NCI-H146 (cell line): ENCODE measurements at places on chromosomes 6 and 20.
A peak's percentile ranks its signal among the peaks of the same experiment; 100 is the strongest.

DNA sequence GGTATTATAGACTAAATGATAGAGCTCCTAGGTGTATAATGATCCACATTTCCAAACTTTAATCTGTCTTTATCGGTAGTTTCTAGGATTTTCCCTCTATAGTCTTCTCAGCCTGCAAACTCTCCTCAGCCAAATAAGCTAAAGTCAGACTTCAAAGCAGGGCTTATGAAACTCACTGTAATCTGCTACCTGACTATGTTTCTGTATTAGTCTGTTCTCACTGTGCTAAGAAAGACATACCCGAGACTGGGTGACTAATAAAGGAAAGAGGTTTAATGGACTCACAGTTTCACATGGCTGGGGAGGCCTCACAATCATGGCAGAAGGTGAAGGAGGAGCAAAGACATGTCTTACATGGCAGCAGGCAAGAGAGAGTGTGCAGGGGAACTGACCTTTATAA is 928.7 kb upstream of the ADGRB3 start:
- DNase-seq = no peak

DNA sequence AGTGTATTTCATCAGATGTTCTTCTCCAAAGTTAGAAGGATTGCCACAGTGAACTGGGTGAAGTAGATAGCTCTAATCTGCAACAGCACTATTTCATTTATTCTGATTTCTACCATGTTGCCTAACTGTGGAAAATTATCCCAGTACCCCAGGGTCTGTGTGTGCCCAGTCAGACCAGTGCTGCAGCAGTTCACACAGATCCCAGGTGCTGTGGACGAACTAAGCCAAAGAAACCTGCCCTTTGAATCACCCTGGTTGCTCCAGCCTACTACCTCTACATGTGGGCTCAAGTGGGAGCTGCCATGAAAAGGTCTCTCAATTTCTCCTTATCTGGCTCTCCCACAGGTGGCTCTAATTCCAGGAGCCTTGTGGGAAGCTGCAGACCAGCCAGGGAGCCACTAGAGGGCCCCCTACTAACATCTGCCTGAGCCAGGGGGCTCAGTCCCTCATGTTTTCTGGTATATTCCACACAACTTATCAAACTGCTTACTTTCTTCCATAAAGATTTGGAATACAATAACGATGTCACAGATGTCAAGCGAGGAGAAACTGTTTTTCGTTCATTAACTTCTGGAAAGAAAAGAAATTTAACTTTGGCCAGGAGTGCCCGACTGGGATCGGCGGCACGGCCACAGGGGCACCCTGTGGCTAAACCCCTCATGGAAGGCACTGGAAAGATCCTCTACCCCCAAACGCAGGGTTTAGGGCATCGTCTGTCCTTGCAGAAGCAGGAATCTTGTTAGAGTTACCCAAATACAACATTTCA is 31.6 kb upstream of the LY86 start:
- DNase-seq = peak; percentile 11

DNA sequence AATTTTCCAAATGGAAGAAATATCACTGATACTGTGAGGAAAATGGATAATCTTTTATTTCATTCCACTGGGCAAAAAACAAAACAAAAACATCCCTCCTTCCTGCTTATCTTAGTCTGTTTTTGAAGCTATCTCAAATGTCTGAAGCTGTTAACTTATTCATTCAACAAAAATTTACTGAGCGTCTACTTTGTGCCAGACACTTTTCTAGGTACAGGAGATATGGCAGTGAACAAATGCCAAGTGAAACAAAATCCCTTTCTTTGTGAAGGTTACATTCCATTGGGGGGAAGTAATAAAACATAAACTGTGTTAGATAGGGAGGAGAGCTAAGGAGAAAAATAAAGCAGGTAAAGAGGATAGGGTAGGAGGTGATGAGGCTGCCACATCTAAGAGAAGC is 47.5 kb downstream of the TNFRSF21 start:
- DNase-seq = no peak

- DNase-seq = no peak
Observed at GRCh38 chr20:44646641-44647274, 4.7 kb downstream of the ADA start.

- no peak for DNase-seq
Observed at GRCh38 chr20:44087857-44088120, 99.2 kb downstream of the JPH2 start.

- DNase-seq = no peak
Observed at GRCh38 chr6:88548891-88549505, 382.9 kb upstream of the CNR1 start.

GRCh38 chr6:40912158-40912946 is 126.7 kb downstream of the UNC5CL start:
- peak; percentile 83 for DNase-seq

DNA sequence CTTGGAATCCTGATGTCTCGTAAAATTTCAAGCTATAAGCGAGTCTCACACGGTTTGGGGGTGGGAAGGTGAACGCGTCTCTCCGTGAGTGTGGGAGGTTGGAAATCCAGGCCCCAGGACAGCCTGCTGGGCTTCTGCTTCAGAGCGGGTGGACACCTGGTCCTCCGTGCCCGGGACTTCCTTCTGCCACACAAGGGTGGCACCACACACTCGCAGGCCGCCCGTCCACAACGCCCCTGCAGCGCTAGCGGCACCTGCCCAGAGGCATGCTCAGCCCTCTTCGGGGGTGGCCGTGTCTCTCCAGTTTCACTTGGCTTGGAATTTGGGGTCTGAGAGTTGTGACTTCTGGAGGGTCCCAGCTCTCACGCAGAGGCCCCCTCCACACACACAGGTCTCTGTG is 151.9 kb downstream of the PHACTR3 start:
- no peak for DNase-seq

DNA sequence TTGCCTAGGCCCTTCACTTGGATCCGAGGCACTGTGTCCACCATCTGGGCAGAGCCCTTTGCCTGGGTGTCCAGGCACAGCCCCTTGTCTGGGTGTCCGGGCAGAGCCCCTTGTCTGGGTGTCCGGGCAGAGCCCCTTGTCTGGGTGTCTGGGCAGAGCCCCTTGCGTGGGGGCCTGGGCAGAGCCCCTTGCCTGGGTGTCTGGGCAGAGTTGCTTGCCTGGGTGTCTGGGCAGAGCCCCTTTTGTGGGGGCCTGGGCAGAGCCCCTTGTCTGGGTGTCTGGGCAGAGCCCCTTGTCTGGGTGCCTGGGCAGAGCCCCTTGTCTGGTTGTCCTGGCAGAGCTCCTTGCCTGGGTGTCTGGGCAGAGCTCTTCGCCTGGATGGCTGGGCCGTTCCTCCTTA is 443.4 kb upstream of the CDH4 start:
- no peak for DNase-seq

GRCh38 chr6:33739571-33739970 is 7.1 kb downstream of the IP6K3 start:
- DNase-seq = no peak

- no peak for DNase-seq
Observed at GRCh38 chr6:142984386-142984785, 39.4 kb upstream of the HIVEP2 start.

DNA sequence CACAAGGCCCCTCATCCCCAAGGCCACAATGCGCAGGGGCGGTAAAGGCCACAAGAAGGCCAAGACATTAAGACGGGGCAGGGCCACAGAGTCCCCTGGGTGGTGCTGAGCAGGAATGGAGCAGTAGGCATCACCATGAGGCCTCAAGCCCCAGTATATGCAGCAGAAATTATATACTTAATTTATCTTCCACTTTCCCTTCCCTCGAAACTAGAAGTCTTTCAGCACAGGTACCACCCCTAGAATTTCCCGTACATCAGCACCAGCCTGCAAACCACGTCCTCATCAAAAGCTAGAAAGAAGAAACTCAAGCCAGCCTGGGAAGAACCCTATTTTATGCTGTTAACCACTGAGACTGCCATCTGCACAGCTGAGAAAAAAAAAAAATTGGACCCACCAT is 89.4 kb downstream of the PLG start:
- DNase-seq = no peak

GRCh38 chr6:21050935-21051334 is 516.7 kb downstream of the CDKAL1 start:
- no peak for DNase-seq

DNA sequence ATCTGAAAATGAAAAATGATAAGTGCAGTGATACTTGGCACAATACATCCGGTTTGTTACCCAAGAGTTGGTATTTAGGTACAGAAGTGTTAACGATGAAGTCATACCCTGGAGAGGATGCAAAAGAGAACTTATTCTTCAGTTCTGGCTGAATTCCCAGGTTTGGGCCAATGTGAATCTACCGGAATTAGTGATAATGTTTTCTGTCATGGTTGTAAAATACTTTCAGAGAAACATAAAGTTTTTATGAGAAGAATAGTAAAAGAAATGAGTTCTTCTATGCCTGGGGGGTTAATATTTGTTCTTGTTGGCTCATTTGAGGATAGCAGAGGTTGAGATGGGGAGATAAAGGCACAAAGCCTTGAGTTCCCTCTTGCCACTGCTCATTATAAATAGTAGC is 509.9 kb upstream of the POU3F2 start:
- DNase-seq = no peak

GRCh38 chr6:128963561-128963960 is 80.6 kb downstream of the LAMA2 start:
- no peak for DNase-seq

DNA sequence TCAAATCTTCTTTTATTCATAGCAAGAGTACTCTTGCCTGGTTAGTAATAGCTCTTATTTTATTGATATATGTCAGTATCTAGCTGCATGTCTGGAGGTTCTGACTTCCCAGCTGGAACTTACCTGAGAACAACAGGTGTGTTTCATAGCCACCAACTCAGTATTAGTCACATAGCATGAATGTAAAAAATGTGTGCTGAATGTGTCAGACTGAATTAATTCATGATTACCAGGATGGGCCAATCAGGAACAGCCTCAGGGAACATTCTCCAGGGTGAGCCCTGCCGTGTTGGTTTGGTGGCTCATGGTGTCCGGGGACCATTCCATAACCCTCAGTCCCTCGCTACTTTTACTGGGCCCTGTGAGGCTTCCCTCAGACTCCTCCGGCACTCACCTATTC is 99.7 kb downstream of the TULP4 start:
- no peak for DNase-seq

DNA sequence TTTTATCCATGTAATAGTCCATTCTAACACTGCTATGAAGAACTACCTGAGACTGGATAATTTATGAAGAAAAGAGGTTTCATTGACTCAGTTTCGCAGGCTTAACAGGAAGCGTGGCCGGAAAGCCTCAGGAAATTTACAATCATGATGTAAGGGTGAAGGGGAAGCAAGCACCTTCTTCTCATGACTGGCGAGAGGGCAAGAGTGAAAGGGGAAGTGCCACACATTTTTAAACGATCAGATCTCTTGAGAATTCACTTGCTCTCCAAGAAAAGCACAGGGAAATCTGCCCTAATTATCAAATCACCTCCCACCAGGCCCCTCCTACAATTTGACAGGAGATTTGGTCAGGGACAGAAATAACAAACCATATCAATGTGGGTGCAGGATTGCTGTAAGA is 859.7 kb downstream of the EPHA7 start:
- no peak for DNase-seq

DNA sequence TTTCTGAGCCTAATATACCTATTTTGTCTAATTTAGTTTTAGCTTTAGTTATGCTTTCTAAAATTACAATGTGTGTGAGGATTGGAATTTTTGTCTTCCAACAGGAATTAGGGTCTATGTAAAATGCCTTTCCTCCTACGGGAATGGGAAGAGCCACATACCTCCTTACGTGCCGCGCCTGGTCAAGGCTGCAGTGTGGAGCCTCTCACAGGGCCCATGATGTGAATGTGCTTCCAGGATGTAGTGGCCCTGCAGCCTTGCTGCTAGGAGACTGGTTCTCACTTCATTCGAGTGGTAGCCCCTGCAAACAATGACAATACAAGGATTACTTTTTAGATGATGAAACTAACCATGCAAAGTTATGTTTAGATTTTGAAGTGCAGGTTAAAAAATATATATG is 110.2 kb downstream of the SOBP start:
- no peak for DNase-seq

DNA sequence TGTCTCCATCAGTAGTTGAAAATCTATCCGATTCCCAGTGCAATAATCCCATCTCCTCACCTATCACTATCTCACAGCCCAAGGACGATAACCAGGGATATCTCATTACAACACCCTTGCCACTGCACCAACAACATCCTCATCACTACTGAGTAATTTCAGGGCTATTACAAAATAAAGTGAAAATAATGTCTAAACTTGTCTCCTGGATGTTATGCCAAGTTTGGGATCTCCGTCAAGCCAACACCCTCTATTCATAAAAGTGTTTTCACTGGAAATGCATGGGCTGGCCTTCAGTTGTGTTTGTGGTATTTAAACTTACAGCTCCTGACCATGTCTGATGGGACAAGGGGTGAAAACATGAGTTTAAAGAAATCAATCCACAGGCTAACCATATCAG is 42.0 kb upstream of the STMND1 start:
- DNase-seq = no peak

DNA sequence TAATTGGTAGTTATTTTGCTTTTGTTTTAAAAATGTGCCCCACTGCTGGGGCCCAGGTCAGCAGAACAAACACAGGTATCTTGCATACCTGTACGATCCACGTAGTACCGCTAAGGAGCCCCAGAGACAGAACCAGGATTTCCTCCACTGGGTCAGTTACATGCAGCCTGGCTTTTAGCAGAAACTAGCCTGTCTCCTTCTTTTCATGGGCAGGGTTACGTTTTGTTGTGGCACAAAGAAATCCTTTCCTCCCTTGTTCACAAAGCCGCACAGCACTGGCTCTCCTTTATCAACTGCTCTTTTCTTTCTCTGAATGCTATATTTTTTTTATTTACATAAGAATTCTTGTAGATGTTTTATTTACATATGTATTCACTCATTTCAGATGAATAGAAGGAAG is 190.3 kb upstream of the POU3F2 start:
- no peak for DNase-seq

GRCh38 chr20:60203451-60203850 is 245.2 kb downstream of the CDH26 start:
- DNase-seq = no peak

GRCh38 chr20:2006452-2007361 is 12.8 kb upstream of the PDYN start:
- DNase-seq = peak; percentile 48
